Ovary (tissue), 10 donors: ENCODE measurements at places on chromosomes 13 and 19. TPM values are rescaled to one million over a fixed set of nuclear protein-coding genes. Genes with fewer than 3 reads are reported as not detected.

DNA sequence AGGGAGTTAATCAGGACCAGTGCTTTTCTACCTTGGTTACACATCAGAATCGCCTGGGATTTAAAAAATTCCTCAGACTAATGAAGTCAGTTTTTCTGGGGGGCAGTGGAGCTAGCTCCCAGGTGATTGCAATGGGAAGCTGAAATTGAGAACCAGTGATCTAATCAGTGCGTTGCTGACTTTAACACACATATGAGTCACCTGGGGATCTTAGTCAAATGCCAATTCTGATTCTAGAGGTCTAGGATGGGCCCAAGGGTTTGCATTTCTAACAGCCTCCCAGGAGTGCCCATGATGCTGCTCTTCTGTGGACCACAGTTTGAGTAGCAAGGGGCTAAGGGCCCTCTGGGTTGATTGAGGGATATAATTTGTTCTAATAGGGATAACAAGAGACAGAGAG is 54.5 kb downstream of the KL start:
- no peaks in the 10 kb centered on the region for H3K27me3 ChIP-seq
- no peaks in the 10 kb centered on the region for H3K4me1 ChIP-seq
- H3K4me3 ChIP-seq = no peak overlapping the region
- H3K27ac ChIP-seq = no peak overlapping the region
- no peak for DNase-seq

- H3K27ac ChIP-seq = no peak overlapping the region
- no peaks in the 10 kb centered on the region for H3K4me1 ChIP-seq
- no peaks in the 10 kb centered on the region for H3K27me3 ChIP-seq
Observed at GRCh38 chr13:29067306-29067945, 247.3 kb downstream of the MTUS2 start.

- no peaks in the 10 kb centered on the region for H3K27me3 ChIP-seq
- no peak overlapping the region for H3K4me3 ChIP-seq
- DNase-seq = no peak
- H3K36me3 ChIP-seq = no peaks in the 10 kb centered on the region
Observed at GRCh38 chr13:63700350-63700749, 2284.7 kb upstream of the PCDH20 start.

- H3K4me1 ChIP-seq = no peaks in the 10 kb centered on the region
- no peak overlapping the region for H3K27ac ChIP-seq
- H3K4me3 ChIP-seq = no peak overlapping the region
- DNase-seq = no peak
Observed at GRCh38 chr13:70189981-70190380, 81.7 kb upstream of the KLHL1 start.

- DNase-seq = no peak
- peaks cover 3% of the 10 kb centered on the region for H3K4me1 ChIP-seq
- H3K27me3 ChIP-seq = no peaks in the 10 kb centered on the region
- H3K36me3 ChIP-seq = no peaks in the 10 kb centered on the region
Observed at GRCh38 chr19:54421521-54421920, 6.3 kb downstream of the TTYH1 start.

DNA sequence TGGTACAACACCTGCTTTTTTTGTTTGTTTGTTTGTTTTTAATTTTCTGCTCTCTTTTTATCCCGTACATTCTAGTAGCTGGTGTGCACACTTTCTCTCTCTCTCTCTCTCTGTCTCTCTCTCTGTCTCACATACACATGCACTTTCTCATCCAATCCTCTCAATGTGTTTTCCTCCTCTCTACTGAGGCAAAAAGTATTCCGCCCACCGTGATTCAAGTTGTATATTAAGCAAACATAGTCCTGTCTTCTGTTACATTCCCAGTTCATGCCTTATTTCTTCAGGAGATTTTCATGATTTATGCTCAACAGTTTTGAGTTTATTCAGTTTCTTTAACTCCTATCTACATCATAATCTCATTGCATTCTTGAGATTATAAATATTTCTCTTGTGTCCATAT is 38.2 kb upstream of the SCEL start:
- no peak for DNase-seq
- H3K27me3 ChIP-seq = no peaks in the 10 kb centered on the region
- H3K4me1 ChIP-seq = no peaks in the 10 kb centered on the region
- no peak overlapping the region for H3K4me3 ChIP-seq
- H3K36me3 ChIP-seq = no peaks in the 10 kb centered on the region

- H3K27me3 ChIP-seq = no peaks in the 10 kb centered on the region
- H3K27ac ChIP-seq = no peak overlapping the region
- H3K4me1 ChIP-seq = no peaks in the 10 kb centered on the region
- no peaks in the 10 kb centered on the region for H3K36me3 ChIP-seq
- no peak for DNase-seq
Observed at GRCh38 chr13:46173656-46174055, 8.3 kb downstream of the LCP1 start.

DNA sequence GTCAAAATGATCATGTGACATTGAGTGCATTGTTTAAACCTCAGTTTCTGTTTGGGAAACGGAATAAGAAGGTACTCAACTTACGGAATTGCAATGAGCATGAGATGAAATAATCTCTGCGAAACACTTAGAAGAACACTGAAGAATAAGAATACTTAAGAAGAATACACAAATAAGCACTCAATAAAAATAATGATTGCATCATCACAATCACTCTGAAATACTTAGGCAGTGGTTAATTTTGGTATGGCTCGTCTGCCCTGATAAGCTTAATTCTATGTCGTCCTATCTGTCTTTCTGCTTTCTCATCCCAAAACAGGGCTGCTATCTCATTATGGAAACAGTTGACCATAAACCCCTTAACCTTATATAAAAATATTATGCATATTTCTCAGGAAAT is 823.6 kb downstream of the DIAPH3 start:
- no peaks in the 10 kb centered on the region for H3K36me3 ChIP-seq
- H3K4me3 ChIP-seq = no peak overlapping the region
- no peaks in the 10 kb centered on the region for H3K4me1 ChIP-seq
- H3K27ac ChIP-seq = no peak overlapping the region
- no peaks in the 10 kb centered on the region for H3K27me3 ChIP-seq

DNA sequence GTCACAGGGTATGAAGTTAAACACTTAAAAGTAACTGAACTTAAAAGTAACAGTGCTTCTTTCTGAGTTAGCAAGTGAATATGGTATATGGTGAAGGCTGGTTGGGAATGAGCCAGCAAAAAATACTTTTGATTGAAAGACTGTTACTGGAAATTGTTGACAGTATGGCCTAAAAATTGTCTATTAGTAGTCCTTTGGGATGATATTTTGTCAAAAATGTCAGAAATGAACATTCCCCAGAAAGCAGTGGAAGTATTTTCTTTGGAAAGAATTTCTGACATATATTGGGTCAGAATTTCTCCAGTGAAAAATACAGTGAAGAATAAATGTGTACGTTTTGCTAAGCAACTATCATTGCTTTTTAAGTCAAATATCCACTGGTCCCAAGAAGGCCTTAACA is 860.5 kb downstream of the PCDH9 start:
- H3K27me3 ChIP-seq = peaks cover 5% of the 10 kb centered on the region
- H3K4me3 ChIP-seq = no peak overlapping the region
- H3K36me3 ChIP-seq = no peaks in the 10 kb centered on the region

- no peak overlapping the region for H3K27ac ChIP-seq
- no peaks in the 10 kb centered on the region for H3K27me3 ChIP-seq
- no peaks in the 10 kb centered on the region for H3K36me3 ChIP-seq
- no peak overlapping the region for H3K4me3 ChIP-seq
- no peaks in the 10 kb centered on the region for H3K4me1 ChIP-seq
Observed at GRCh38 chr13:28685892-28686291, 27.0 kb downstream of the POMP start.

- peak; percentile 92 for DNase-seq
- peaks cover 36% of the 10 kb centered on the region for H3K4me1 ChIP-seq
- peak overlapping the region; percentile 40 for H3K4me3 ChIP-seq
- peak overlapping the region; percentile 91 for H3K27ac ChIP-seq
Observed at GRCh38 chr19:1169921-1170885, 3.9 kb downstream of the SBNO2 start.

- H3K27me3 ChIP-seq = no peaks in the 10 kb centered on the region
- H3K36me3 ChIP-seq = no peaks in the 10 kb centered on the region
- no peak overlapping the region for H3K4me3 ChIP-seq
- H3K27ac ChIP-seq = peak overlapping the region; percentile 74
Observed at GRCh38 chr19:6218491-6219146, 61.2 kb downstream of the MLLT1 start.

DNA sequence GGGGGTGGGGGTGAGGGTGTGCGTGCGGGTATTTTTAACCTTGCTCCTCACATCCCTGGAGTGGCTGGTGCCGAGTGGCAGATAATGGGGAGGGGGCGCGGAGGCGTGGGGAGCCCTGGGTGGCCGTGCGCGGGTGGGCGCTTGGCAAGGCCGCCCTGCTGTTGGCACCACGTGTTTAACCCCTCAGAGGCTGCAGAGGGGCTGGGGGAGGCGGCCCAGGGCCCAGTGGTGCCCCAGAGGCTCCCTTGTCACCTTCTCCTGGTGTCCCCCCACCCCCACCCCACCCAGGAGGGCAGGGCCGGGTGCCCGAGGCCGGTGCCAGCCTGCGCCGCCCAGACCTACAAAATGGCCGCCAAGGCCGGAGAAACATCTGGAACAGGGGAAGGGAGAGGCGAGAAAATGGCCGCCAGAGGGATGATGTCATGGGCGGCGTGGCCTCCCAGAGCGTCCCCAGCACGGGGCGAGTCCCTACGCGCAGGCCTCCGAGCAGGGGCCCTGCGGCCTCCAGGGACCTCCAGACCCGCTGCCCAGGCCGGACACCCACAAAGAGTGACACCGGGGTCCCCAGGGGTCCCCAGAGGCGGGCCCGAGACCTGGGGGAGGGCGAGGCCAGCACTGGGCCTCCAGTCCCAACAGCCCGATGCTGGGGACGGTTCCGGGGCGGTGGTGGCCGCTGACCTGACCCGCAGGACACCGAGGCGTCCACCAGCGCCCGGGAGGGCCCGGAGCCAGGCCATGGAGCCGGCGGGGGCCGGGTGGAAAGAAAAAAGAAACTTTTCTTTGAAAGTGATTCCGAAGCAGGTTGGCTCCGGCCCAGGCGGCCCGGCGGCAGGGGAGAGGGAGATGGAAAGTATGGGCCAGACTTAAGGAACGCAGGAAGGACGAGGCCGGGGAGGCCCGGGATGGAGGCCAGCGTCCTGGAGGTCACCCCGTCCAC is 38.2 kb downstream of the NFIC start:
- H3K27me3 ChIP-seq = no peaks in the 10 kb centered on the region
- no peaks in the 10 kb centered on the region for H3K36me3 ChIP-seq
- DNase-seq = peak; percentile 92
- peaks cover 15% of the 10 kb centered on the region for H3K4me1 ChIP-seq

DNA sequence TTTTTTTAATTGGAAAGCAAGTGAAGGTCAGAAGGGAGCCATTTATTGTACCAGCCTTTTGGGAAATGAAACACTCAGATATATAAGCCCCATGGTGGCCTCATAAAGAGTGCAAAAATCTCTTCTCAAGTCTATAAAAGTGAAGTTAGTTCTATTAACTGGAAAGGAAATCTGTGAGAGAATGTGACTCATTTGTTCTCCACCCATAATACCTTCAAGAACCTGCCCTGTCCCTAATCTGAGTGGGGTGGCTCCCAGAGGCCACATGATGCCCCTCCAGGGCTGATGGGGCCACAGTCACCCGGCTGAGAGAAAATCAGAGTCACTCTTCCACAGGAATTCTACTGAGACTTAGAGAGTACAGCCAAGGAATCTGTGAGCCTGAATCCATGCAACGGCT is 65.8 kb upstream of the SERP2 start:
- DNase-seq = no peak
- H3K4me3 ChIP-seq = no peak overlapping the region
- H3K27ac ChIP-seq = peak overlapping the region; percentile 2
- no peaks in the 10 kb centered on the region for H3K27me3 ChIP-seq

DNA sequence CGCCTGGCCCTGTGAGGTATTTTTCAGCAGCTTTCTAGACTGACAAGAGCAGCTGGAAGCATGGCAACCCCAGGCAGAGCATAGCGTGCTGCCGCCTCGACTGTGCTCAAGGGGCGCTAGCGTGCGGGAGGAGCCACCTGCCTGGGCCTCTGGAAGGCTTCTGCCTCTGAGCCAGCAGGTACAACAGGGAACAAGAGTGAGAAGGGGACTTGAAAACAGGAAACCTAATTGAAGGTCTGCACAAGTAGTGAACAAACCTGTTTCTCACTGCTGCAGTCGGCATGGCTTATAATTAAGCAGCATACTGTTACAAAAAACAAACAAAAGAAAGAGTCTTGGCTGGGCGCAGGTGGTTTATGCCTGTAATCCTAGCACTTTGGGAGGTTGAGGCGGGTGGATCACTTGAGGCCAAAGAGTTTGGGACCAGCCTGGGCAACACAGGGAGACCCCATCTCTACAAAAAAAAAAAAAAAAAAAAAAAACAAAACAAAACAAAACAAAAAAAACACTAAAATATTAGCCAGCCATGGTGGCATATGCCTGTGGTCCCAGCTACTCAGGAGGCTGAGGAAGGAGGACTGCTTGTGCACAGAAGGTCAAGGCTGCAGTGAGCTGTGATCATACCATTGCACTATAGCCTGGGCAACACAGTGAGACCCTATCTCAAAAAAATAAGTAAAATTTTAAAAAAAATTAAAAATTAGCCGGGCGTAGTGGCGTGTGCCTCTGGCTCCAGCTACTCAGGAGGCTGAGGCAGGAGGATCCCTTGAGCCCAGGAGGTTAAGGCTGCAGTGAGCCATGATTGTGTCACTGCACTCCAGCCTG is 12.6 kb upstream of the GARRE1 start:
- H3K4me1 ChIP-seq = no peaks in the 10 kb centered on the region
- H3K27me3 ChIP-seq = no peaks in the 10 kb centered on the region
- H3K4me3 ChIP-seq = no peak overlapping the region
- no peaks in the 10 kb centered on the region for H3K36me3 ChIP-seq

DNA sequence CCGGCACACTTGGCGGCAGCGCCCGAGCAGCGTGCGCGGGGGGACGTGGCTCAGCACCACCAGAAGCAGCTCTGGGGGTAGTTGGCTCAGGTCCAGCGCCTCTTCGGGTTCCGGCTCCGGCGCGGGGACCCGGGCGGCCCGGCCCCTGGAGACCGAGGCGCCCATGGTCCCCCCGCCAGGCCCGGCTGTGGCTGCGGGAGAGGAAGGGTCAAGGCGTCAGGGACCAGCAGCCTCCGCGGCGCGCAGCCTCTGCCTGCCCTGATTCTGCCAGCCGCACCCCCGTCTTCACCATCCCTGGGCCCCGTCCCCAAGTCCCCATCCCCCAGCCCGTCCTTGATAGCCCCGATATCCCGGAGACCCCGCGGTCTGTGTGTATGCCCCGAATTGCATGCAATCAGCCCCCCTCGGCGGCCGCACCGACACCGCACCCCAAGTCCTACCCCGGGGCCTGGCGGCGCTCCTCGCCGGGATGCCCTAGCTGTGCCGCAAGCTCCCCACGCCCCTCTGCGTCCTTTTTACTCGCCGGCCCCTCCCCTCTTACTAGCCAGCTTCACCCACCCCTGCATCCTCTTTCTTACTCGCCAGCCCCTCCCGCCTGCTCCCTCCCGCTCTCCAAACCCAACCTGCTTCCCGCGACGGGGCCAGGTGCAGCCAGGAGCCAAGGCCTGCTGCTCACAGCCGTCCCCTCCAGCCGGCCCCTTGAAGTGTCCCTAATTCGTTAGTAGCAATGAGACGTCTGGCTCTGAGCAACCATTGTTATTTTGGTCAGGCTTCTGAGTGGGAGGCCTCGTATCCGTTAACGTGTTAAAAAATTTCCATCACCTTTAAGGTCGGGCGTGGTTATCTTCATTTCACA is at the start of gene FBXO27:
Gene FBXO27 (minus strand): TSS at position 487 of the 856 bp plus-strand sequence. CDS start 322 bp downstream, at position 165.
- peaks cover 2% of the 10 kb centered on the region for H3K4me1 ChIP-seq
- no peaks in the 10 kb centered on the region for H3K27me3 ChIP-seq
- peak within 1 kb of the TSS; percentile 16 for H3K27ac ChIP-seq
- no peaks in the 10 kb centered on the region for H3K36me3 ChIP-seq

NALCN gene
- 0.60 TPM for total RNA-seq

TTC9B gene
- total RNA-seq = not detected

ERICH6B gene
- not detected for total RNA-seq

LNX2 gene
- 7.5 TPM for total RNA-seq

AMER2 gene
- total RNA-seq = not detected

OR7A5 gene
- total RNA-seq = 0.12 TPM

KIR3DL2 gene
- not detected for total RNA-seq

CGB3 gene
- total RNA-seq = not detected

CERS1 gene
- total RNA-seq = 1.3 TPM

APOC4 gene
- total RNA-seq = not detected
